NCI-H2227 treated with DMSO at 0.1 percent for 48 hours (cell line): ENCODE measurements at places on chromosomes 2 and 18.
A peak's percentile ranks its signal among the peaks of the same experiment; 100 is the strongest.

DNA sequence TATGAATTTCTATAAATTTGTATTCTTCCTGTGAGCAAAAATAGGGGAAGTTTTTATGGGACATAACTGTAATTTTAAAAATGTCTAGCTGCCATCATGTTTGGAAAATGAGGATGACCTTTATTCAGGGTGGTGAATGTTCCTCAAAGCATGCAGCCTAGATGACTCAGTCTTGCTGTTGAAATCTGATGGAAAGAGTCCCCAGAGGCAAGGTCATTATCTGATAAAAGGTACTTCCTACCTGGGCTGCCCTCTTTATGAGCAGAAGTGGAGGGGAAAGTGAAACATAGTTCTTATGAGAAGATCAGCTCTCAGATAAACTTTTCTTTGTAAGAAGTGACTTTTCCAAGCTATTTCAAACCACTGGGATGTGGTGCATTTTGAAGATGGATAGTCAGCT is 1144.7 kb upstream of the PIK3C3 start:
- no peak for DNase-seq

- no peak for DNase-seq
Measured at GRCh38 chr18:63179422-63179821, 140.1 kb downstream of the BCL2 start.

DNA sequence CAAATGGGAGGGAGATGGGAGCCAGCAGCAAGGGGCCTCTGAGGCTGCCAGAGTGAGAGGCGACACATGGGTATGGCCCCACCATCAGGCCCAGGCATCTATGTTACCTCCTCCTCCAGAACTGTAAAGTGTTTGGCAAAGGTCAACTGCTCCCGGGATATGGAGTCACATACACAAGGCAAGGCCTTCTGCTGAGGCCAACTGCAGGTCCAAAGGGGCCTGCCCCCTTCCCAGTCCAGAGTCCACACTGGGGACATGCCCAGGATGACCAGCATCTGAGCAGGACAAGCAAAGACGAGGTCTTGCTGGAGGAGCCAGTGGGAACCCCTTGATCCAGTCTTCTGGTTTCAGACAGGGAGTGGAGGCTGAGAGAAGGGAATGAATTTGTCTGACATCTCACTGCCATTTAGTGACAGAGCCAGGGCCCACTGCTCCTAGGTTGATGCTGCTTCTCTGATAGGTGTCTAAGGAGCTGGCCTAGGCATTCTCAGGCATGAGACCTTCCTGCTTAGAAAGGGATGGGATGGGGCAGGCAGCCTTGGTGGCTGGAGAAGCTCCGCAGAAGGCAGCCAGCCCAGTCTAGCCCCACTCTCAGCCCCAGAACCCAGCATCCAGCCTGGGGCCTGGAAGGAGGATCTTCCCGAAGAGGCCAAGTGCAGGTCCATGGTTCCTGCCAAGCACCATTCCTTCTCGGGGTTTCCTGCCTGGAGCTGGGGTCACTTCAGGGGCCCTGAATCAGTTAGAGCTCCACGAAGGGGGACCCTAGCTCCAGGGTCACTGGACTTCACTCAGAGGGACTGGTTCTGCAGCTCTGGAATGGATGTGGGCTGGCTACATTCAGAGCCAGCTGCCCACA is 26.4 kb downstream of the EMX1 start:
- no peak for DNase-seq

- no peak for DNase-seq
Measured at GRCh38 chr2:222427646-222428301, 3.4 kb downstream of the SGPP2 start.

- DNase-seq, result no peak
Measured at GRCh38 chr18:59057969-59058368, 81.7 kb upstream of the SEC11C start.

DNA sequence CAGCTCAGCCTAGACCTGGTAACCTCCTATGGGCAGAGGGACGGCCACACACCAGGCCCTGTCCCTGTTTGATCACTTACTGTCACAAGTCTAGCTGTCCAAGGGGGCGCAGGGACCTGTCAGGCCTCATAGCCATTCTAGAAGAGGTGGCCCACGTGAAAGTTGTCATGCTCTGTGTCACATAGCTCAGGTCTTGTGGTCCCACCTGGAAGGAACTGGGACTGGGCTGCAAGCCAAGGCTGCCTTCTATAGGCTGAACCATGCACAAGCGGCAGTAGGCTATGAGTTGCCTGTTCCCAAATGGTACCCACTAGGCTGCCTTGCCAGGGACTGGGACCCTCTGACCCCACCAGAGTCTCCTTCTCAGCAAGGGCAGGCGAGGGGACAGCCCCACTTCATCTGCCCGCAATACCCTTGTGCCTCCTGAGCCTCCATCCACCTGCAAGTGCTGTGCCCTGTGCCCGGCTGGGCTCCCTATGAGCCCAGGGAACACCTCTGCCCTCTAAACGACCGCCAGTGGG is 177.5 kb downstream of the ANAPC1 start:
- no peak for DNase-seq

DNA sequence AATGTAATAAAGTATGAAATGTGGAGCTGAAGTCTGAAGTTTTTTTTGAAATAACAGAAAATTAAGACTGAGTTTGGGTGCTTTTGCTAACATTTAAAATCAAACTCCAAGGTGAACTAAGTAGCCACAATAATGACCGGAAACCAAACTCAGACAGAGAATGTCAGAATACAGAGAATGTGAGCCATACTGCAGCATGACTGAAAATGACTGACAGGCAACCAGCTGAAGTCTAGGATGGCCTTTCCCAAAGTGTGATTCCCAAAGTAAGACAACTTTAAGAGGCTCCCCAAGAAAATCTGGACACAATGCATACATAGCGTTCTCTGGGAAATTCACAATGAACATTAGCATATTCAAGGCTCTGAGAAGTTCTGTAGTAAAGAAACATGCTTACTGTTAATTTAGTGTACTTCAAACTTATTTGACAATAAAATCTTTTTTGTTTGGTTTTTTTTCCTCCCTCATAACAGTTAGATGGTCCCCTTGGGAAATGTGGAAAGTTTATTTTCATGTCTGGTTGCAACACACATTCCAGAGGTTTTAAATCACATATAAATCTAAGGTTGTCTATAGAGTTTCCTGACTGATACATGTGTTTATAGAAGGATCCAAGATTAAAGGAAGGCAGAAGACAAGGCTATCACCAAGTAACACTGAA is 28.6 kb downstream of the PLA2R1 start:
- DNase-seq, result no peak

DNA sequence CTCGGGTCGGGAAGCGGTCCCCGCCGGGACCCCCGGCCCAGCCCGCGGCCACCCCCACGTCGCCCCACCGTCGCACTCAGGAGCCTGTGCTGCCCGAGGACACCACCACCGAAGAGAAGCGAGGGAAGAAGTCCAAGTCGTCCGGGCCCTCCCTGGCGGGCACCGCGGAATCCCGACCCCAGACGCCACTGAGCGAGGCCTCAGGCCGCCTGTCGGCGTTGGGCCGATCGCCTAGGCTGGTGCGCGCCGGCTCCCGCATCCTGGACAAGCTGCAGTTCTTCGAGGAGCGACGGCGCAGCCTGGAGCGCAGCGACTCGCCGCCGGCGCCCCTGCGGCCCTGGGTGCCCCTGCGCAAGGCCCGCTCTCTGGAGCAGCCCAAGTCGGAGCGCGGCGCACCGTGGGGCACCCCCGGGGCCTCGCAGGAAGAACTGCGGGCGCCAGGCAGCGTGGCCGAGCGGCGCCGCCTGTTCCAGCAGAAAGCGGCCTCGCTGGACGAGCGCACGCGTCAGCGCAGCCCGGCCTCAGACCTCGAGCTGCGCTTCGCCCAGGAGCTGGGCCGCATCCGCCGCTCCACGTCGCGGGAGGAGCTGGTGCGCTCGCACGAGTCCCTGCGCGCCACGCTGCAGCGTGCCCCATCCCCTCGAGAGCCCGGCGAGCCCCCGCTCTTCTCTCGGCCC is 13.6 kb downstream of the SPEG start:
- DNase-seq, result no peak

DNA sequence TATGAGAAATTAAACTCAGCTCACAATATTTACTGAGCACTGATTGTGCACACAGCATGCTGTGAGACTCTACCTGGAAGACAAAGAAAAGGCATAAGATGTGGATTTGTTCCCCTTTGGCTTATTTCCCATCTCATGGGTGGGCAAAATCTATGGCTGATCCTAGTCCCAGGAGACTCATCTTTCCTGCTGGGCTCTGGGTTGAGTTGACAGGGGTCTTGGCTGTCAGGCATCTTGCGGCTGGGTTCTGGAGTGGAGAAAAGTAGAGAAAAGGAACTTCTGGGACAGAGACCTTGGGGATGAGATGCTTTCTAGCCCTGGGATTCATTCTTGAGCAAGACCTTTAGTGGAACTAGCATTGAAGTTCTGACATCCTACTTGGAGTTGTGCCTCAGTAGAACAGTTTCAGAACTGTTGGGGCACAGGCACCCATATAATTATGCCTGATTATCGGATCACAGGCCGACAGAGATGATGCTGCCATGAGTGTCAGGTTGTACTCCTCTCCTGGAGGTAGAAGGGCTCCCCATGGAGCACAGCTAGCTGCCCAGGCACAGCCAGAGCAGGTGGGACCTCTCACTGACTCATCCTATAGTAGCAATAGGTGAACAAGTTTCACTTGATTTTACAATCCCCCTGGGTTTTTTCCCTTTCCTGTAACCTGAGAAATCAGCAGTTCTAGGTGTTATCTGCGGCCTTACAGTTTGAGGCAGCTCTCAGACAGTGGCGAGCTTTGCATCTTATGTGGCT is 260.9 kb downstream of the CYRIA start:
- no peak for DNase-seq

DNA sequence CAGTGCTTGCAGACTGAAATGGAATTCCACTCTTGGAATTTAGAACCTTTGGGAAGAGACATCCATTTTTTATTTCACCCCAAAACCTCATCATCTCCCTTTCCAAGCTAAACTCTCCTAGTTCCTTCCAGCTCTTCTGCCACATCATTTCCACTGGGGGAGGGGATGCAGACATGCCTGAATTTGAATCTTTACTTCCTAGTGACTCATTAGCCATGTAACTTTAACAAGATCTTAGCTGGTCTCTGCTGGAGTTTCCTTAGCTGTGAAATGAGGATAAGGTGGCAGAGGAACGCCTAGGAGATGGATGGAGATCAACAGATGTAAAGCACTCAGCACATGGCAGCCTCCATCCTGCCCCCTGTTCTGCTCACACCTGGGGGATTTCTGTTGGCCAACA is 266.8 kb downstream of the EN1 start:
- DNase-seq, result no peak

DNA sequence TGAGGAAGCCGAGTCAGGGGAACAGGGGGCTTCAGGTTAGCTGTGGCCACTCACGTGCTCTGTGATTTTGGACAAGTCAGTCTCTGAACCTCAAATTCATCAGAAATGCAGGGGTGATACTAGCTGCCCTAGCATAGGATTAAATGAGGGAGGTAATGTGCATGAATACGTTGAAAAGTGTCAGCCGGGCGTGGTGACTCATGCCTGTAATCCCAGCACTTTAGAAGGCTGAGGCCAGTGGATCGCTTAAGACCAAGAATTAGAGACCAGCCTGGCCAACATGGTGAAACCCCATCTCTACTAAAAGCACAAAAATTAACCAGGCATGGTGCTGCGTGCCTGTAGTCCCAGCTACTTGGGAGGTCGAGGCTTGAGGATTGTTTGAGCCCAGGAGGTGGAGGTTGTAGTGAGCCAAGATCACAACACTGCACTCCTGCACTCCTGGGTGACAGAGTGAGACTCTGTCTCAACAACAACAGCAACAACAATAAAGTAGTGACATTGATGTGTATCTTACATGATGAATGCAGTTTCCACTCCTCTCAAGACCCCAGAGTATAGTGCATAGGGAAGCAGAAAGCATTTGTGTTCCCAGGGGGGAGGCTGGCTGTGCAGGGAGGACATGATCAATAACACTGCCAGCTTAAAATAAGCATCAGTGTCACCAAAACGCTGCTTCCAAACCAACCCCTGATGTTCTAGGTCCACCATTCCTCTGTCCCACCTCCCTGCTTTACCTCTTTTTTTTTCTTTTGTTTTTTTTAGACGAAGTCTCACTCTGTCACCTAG is 68.8 kb downstream of the HNRNPLL start:
- no peak for DNase-seq

- no peak for DNase-seq
Measured at GRCh38 chr2:237440819-237441281, 26.9 kb upstream of the COL6A3 start.

GRCh38 chr2:44929735-44930273 is 11.7 kb upstream of the SIX3 start:
- no peak for DNase-seq

GRCh38 chr2:15975676-15976075 is 35.3 kb downstream of the MYCN start:
- DNase-seq, result no peak

DNA sequence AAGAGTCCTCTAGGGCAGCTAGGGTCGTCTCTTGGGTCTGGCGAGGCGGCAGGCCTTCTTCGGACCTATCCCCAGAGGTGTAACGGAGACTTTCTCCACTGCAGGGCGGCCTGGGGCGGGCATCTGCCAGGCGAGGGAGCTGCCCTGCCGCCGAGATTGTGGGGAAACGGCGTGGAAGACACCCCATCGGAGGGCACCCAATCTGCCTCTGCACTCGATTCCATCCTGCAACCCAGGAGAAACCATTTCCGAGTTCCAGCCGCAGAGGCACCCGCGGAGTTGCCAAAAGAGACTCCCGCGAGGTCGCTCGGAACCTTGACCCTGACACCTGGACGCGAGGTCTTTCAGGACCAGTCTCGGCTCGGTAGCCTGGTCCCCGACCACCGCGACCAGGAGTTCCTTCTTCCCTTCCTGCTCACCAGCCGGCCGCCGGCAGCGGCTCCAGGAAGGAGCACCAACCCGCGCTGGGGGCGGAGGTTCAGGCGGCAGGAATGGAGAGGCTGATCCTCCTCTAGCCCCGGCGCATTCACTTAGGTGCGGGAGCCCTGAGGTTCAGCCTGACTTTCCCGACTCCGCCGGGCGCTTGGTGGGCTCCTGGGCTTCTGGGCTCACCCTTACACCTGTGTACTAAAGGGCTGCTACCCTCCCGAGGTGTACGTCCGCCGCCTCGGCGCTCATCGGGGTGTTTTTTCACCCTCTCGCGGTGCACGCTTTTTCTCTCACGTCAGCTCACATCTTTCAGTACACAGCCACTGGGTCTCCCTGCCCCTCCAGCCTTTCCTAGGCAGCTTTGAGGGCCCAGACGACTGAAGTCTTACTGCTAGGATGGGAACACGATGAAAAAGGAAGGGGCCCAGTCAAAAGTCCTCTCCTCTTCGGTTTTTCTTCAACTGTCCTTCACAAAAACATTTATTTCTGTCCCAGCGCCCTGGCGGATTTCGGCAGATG is 8.1 kb downstream of the SIX2 start:
- DNase-seq, result no peak

DNA sequence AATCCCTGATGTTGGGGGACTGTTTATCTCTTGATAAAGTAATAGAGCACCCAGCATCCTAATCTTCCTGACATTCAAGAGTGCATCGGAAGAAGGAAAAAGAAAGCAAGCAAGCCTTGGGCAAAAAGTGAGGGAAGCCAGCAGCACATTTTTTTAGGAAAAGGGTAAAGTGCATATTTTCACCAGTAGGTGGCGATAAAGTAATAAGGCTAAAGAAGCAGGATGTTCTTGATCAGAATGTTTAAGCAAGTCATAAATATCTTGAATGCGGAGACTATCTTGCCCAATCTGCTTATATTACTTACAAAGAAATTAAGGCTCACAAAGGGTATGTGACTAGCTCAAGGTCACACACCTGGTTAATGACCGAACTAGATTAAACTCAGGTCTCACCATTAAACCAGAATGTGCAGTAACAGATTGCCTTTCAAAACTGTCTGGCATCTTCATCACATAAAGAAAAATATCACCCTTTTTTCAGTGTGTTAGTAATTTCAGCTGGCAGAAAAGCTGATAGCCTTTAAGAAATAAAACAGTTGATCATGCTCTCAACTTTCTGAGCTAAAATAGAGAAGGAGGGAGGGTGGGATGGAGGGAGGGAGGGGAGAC is 83.8 kb downstream of the VIT start:
- DNase-seq, result peak; percentile 76

GRCh38 chr2:73489053-73489452 is 103.4 kb downstream of the ALMS1 start:
- DNase-seq, result no peak
